ENCODE measurements at places on chromosomes 4 and X.

- no peak for DNase-seq
Measured at GRCh38 chr4:53228036-53228435, 137.8 kb downstream of the SCFD2 start.

DNA sequence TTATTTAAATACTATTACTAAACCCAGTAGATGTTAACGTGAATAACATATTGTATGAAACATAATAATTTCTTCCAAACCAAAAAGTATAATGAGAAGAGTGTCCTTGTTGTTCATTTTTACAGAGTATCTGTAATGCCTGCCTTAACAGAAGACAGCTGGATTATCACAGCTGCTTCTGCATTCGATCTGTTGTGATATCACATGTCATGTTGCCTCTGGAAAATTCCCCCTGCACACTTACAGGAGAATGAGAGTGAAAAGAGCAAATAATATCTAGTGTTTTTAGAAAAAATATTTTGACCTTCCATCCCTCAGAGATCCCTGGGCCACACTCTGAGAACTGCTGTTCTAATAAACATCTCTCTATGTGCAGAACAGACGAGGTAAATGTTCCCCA is 240.1 kb upstream of the NOCT start:
- no peak for DNase-seq

GRCh38 chrX:94830717-94831116 is 1156.7 kb downstream of the FAM133A start:
- DNase-seq: no peak

GRCh38 chrX:7953446-7953845 is 26.2 kb upstream of the PNPLA4 start:
- no peak for DNase-seq

- no peak for DNase-seq
Measured at GRCh38 chr4:13193662-13194061, 290.5 kb downstream of the RAB28 start.

DNA sequence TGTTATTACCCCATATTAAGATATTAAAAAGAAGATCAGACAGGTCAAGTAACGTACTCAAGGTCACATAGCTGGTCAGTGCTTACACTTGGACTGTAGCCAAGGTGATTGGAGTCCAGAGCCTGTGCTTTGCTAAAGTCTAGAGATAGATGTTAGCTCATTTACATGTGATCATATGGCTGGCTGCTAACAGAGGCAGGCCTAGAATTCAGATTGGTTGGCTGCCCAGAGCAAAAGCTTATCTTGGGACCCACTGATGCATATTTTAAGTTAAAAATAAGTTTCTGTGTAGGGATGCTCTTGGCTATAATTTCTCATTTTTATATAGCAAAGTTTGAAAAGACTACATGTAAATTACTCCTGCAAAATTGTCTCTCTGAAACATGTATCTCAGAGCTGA is 18.1 kb upstream of the EXOC1L start:
- DNase-seq: no peak
